ENCODE measurements at places on chromosomes 3 and 15.

DNA sequence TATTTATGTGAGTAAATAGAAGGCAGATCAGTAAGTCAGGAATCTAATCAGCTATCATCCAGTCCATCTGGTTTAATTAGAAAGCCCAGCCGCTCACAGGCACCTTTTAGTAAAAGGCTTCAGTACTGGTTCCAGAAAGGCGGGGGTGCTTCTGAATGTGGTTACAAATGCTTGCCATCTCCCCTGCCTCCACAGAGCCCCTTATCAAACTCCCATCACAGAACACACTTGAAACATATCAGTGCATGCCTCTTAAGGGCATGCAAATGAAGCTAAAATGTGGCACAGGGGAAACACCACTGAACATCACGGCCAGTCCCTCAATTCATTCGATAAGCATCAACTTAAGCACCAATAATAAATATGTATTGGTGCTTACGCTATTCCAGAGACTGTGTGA is 261.4 kb downstream of the RORA start:
- no peak for DNase-seq

GRCh38 chr15:32878869-32879805 is 161.3 kb downstream of the GREM1 start:
- DNase-seq, result no peak

DNA sequence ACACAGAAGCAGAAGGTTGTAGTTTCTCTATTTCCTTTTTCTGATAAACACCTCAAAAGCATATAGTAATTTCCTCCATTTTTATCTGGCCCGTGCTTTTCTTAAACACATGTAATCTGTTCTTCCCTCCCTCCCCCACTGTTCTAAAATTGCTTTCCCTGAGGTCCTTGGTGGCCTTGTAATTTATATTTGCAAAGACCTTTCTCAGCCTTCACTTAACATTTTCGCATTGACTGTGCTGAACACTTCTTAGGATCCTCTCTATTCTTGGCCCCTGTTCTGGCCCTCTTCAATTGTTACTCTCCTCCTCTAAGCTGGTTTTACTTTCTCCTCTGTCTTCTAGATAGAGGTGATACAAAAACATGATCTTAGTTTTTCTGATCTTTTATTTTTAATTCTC is 28.3 kb downstream of the GAP43 start:
- DNase-seq, result no peak

DNA sequence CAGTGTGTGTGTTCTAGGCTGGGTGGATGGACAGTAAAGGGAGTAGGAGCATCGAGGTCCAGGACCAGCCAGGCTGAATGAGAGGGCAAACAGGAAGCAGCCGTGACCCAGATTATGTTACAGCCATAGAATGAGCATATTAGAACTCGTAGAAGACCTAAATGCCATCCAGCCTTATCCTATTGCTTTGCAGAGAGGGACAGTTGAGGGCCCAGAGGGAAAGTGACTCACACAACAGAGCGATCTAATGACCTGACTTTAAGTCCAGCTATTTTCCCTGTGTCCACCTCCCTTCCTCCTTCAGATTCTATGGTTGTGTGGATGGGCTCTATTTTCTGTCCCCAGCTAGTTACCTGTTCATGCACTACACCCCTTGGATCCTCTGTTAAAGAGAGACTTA is 634.1 kb upstream of the TBL1XR1 start:
- DNase-seq, result peak; percentile 50

- DNase-seq, result no peak
Observed at GRCh38 chr15:99248000-99248715, 1.2 kb downstream of the TTC23 start.

Measured in DMS53 (cell line).